ENCODE measurements at places on chromosomes 2 and 18. TPM values are rescaled to one million over a fixed set of nuclear protein-coding genes. Genes with fewer than 3 reads are reported as not detected.

The TRPM8 gene
- total RNA-seq, result 0.03 TPM

The DYNAP gene
- total RNA-seq, result not detected

The KIAA2012 gene
- 0.03 TPM for total RNA-seq

DNA sequence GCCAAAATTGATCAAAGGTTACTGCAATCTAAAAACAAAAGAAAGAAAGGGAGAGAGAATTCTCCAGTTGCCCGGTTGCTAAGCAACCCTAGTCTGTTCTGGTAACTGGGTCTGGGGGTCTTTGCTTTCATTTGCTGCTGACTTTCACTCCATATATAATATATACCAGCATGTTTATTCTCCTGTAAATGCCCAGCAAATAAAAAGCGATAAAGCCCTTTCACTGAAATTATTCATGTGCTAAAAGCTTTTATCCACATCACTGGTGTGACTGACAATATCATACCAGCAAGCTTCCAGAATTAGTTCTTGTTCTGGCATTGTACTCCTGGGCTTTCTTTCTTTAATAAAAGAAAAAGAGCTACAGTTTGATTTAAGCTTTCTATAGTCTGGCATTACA is 75.5 kb upstream of the ST8SIA3 start:
- no peaks in the 10 kb centered on the region for H3K36me3 ChIP-seq
- no peak overlapping the region for H3K27ac ChIP-seq
- no peaks in the 10 kb centered on the region for H3K4me1 ChIP-seq
- no peak overlapping the region for H3K4me3 ChIP-seq
- H3K27me3 ChIP-seq, result peaks cover 3% of the 10 kb centered on the region

- H3K36me3 ChIP-seq, result no peaks in the 10 kb centered on the region
- peak; percentile 10 for DNase-seq
- no peaks in the 10 kb centered on the region for H3K27me3 ChIP-seq
Measured at GRCh38 chr2:152240559-152241231, 65.1 kb upstream of the STAM2 start.

- H3K4me3 ChIP-seq, result no peak overlapping the region
- H3K27me3 ChIP-seq, result no peaks in the 10 kb centered on the region
- H3K36me3 ChIP-seq, result no peaks in the 10 kb centered on the region
- peak; percentile 88 for DNase-seq
- H3K27ac ChIP-seq, result peak overlapping the region; percentile 79
Measured at GRCh38 chr2:225735844-225736243, 336.3 kb downstream of the NYAP2 start.

GRCh38 chr2:226508683-226509082 is 290.9 kb downstream of the IRS1 start:
- DNase-seq, result no peak
- H3K4me1 ChIP-seq, result no peaks in the 10 kb centered on the region
- H3K27ac ChIP-seq, result no peak overlapping the region

DNA sequence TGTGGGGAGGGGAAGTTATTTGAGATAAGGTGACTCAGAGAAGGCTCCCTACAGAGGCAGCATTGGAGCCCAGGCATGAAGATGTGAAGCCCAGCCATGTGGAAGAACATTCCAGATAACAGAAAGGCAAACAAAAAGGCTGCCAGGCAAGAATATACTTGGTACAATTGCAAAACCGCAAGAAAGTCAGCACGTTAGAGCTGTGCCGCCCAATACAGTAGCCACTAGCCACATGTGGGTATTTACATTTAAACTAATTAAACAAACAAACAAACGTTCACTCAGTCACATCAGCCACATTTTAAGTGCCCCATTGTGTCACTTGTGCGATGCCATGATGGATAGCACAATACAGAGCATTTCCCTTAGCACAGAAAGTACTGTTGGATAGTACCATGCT is 179.6 kb downstream of the SATB2 start:
- H3K27me3 ChIP-seq, result no peaks in the 10 kb centered on the region
- peak; percentile 9 for DNase-seq
- H3K36me3 ChIP-seq, result no peaks in the 10 kb centered on the region
- peaks cover 8% of the 10 kb centered on the region for H3K4me1 ChIP-seq

GRCh38 chr2:64134813-64135212 is 9.4 kb downstream of the PELI1 start:
- no peak for DNase-seq
- H3K36me3 ChIP-seq, result no peaks in the 10 kb centered on the region
- H3K27me3 ChIP-seq, result no peaks in the 10 kb centered on the region
- no peak overlapping the region for H3K27ac ChIP-seq

DNA sequence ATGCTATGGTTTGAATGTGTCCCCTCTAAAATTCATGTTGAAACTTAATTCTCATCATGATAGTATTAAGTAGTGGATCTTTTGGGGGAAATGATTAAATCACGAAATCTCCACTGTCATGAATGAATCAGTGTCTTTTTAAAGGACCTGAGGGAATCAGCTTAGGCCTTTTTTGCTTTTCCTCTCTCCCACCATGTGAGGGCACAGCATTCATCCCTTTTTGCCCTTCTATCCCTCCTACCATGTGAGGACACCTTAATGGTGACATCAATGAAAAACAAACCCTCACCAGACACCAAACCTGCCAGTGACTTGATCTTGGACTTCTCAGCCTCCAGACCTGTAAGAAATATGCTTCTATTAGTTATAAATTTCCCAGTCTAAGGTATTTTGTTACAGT is 247.1 kb upstream of the UBE2E3 start:
- no peak overlapping the region for H3K27ac ChIP-seq
- peaks cover 24% of the 10 kb centered on the region for H3K4me1 ChIP-seq
- H3K36me3 ChIP-seq, result no peaks in the 10 kb centered on the region
- no peaks in the 10 kb centered on the region for H3K27me3 ChIP-seq

GRCh38 chr2:232571026-232571474 is 20.6 kb downstream of the EIF4E2 start:
- H3K27me3 ChIP-seq, result no peaks in the 10 kb centered on the region
- H3K36me3 ChIP-seq, result peaks cover 77% of the 10 kb centered on the region
- H3K4me1 ChIP-seq, result peaks cover 15% of the 10 kb centered on the region
- H3K27ac ChIP-seq, result no peak overlapping the region
- H3K4me3 ChIP-seq, result no peak overlapping the region

- no peak overlapping the region for H3K4me3 ChIP-seq
- H3K27ac ChIP-seq, result no peak overlapping the region
- DNase-seq, result no peak
- H3K36me3 ChIP-seq, result no peaks in the 10 kb centered on the region
Measured at GRCh38 chr2:145059914-145060313, 540.0 kb upstream of the ZEB2 start.

DNA sequence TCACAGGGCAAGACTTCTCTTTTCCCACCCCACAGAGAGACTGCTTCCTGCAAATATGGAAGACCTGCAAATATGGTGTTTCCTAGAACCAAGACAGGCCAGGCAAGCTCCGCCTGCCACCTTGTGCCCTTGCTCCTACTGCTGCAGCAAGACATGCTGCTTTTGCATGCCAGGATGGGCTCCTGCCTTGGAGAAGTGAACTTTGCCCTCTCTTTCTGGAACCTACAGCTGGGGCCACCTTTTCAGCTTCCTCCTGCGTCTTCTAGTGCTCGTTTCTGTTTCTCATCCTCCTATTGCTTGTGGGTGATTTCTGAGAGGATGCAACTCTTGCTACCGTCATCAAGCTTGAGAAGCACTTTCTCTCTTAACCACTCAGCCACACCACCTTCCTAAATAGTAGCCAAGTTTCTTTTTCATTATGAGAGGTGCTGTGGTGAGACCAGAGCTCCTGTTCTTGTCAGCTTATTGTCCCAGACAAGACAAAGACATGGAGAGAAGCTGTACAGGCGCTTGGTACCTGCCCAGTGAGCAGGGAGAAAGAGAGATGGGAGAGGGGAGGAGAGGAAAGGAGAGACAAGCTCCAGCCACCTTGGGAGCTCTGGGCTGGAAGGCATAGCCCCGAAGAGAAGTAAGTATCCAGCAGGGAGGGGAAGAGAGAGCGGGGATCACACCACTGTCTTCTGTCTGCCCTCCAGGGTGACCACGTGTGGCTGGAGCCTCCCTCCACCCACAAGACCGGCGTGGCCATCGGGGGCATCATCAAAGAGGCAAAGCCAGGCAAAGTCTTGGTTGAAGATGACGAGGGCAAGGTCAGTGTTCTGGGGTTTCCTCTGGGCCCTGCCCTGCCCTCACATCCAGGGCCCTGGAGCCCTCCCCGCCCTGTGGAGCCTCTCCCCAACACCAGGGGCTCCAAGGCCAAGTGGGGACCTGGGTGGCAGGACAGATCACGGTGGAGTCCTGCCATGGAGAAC is 28.3 kb downstream of the MYO7B start:
- no peaks in the 10 kb centered on the region for H3K36me3 ChIP-seq
- no peak for DNase-seq
- H3K4me1 ChIP-seq, result no peaks in the 10 kb centered on the region
- H3K27ac ChIP-seq, result no peak overlapping the region
- H3K4me3 ChIP-seq, result no peak overlapping the region

DNA sequence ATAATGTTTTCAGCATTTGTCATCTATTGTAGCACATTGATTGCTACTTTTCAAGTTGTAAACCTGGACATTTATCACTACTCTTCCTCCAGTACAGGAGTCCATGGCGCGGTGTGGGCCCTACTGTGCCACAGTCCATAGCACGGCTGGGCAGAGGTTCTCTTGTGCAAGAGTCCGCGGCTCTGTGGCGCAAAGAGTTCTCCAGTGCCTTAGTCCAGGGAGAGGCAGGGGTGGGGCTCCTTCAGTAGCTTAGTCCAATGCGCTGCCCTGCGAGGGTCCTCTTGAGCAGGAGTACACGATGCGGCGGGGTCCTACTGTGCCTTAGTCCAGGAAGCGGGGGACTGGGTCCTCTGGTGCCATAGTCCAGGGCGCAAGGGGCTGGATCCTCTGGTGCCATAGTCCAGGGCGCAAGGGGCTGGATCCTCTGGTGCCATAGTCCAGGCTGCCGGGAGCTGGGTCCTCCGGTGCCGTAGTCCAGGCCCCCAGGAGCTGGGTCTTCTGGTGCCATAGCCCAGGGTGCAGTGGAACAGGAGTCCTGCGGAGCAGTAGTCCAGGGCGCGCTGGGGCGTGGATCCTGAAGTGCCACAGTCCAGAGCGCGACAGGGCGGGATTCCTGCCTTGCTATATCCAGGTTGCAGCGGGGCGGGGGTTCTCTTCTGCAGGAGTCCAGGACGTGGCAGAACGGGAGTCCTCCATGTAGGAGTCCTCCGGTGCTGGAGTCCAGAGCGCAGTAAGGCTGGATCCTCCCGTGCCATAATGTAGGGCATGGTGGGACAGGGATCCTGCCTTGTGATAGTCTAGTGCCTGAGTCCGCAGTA is 129.3 kb downstream of the CCDC74A start:
- no peak overlapping the region for H3K27ac ChIP-seq
- H3K27me3 ChIP-seq, result no peaks in the 10 kb centered on the region
- DNase-seq, result no peak
- H3K36me3 ChIP-seq, result no peaks in the 10 kb centered on the region
- H3K4me3 ChIP-seq, result no peak overlapping the region

Data from SJSA1 (cell line).